Osteocyte (in vitro differentiated cells): ENCODE measurements at places on chromosomes 3 and 15.

DNA sequence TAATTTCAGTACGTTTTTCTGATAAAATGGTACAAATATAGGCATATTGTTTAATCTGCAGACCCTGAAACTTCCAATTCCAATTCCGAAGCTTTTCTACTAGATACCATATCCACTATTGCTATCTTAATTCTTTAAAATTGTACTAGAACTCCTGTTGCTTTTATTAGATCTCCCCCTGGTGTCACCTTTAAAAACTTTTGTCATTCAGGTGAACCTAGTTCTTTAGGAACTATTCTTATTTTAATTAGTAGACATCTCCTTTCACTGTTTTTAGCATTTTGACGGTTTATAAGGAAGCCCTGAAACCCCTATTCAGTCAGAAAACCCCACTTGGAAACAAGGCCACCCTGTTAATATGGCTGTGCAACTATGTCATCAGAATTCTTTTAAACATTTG is 22.3 kb downstream of the C2CD4B start:
- DNase-seq, result no peak

DNA sequence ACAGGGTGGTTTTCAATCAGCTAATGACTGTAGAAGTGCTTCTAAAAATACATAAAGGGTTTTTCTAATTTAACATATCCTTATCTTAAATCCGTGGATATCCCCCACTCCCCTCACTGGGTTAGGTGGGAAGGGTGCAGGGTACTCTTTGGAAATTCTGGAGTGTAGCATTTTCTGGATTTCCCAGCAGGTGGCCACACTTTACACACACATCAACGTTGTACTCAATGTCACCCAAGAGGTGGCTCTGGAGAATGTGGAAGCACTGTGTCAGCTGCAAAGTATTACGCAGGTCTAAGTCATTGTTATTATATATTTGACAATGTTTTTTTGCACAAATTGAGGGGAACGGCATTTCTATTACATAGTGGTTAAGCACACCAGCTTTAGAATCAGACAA is 168.8 kb downstream of the CHDH start:
- DNase-seq, result no peak

GRCh38 chr3:72082186-72082715 is 297.3 kb upstream of the PROK2 start:
- no peak for DNase-seq

GRCh38 chr3:134274571-134274970 is 23.9 kb upstream of the RYK start:
- DNase-seq, result no peak
